Sciatic nerve (tissue), 2 donors: ENCODE measurements at places on chromosomes 13 and 19. TPM values are rescaled to one million over a fixed set of nuclear protein-coding genes. Genes with fewer than 3 reads are reported as not detected.

Gene C1QTNF9B
- 3.0 TPM for total RNA-seq

Gene ZNF738
- 5.3 TPM for total RNA-seq

Gene ZNF835
- total RNA-seq: 5.1 TPM

Gene CYP2A7
- total RNA-seq: not detected

Gene NECTIN2
- total RNA-seq: 115 TPM

Gene TTC9B
- not detected for total RNA-seq

Gene HSD17B14
- total RNA-seq: 22.2 TPM

Gene CFD
- total RNA-seq: 405 TPM

Gene PCDH17
- total RNA-seq: 8.0 TPM

Gene ZIM2
- 0.76 TPM for total RNA-seq

Gene FSD1
- total RNA-seq: 0.31 TPM

Gene COMP
- total RNA-seq: 7.6 TPM

Gene CPB2
- total RNA-seq: not detected

Gene SLC10A2
- not detected for total RNA-seq

Gene TRPC4
- 0.49 TPM for total RNA-seq

Gene IGFL3
- not detected for total RNA-seq

Gene COX7A1
- total RNA-seq: 71.6 TPM

Gene UBAC2
- 34.0 TPM for total RNA-seq

Gene ZNF497
- total RNA-seq: 2.0 TPM

Gene SLC1A6
- not detected for total RNA-seq
